Uterine smooth muscle cell (primary cell): ENCODE measurements at places on chromosomes 5 and 9. TPM values are rescaled to one million over a fixed set of nuclear protein-coding genes. Genes with fewer than 3 reads are reported as not detected.

The TXNDC8 gene
- not detected in 2 replicates for total RNA-seq

The RNF38 gene
- total RNA-seq, result 6.6 and 7.4 TPM in 2 replicates

The SHC3 gene
- total RNA-seq, result 10.2 and 25.5 TPM in 2 replicates

The ASPN gene
- 1.00 and 2.9 TPM in 2 replicates for total RNA-seq

The RANBP17 gene
- total RNA-seq, result 12.3 and 14.4 TPM in 2 replicates

The ARHGAP26 gene
- total RNA-seq, result 4.8 and 13.6 TPM in 2 replicates
